ENCODE measurements at places on chromosomes 6 and 20. TPM values are rescaled to one million over a fixed set of nuclear protein-coding genes. Genes with fewer than 3 reads are reported as not detected.

Gene TBXT
- not detected for total RNA-seq

GRCh38 chr20:2835331-2835796, 5.1 kb downstream of the PCED1A start:
- no peak for DNase-seq

- no peak for DNase-seq
Observed at GRCh38 chr6:73028893-73029450, 196.3 kb downstream of the KHDC1L start.

GRCh38 chr20:23637282-23638221, at the start of gene CST3:
CST3 (minus strand) TSS chr20:23637955; CDS start chr20:23637862, 93 bp downstream.
- peak; percentile 77 for DNase-seq

DNA sequence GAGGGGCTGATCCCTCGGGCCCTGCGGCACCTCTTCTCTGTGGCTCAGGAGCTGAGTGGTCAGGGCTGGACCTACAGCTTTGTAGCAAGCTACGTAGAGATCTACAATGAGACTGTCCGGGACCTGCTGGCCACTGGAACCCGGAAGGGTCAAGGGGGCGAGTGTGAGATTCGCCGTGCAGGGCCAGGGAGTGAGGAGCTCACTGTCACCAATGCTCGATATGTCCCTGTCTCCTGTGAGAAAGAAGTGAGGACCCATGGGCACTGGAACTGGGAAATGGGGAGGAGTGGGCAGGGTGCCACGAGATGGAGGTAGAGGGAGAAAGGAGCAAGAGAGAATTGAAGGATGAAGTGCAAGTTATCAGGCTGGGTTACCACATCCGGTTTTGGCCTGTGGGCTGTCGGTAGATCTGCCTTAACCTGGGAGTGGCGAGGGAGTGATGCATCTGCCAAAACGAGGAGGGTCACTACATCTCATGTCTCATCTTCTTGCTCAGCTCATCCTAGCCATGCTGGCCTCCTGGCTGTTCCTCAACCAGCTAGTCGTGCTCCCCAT, 5.4 kb upstream of the PHF1 start:
- no peak for DNase-seq

Measured in Caki2 (cell line).